Thymus (tissue), 14 donors: ENCODE measurements at places on chromosomes 1 and 21. TPM values are rescaled to one million over a fixed set of nuclear protein-coding genes. Genes with fewer than 3 reads are reported as not detected.

GRCh38 chr1:42312576-42313212 lies 22.3 kb downstream of the FOXJ3 start:
- DNase-seq: no peak

DNA sequence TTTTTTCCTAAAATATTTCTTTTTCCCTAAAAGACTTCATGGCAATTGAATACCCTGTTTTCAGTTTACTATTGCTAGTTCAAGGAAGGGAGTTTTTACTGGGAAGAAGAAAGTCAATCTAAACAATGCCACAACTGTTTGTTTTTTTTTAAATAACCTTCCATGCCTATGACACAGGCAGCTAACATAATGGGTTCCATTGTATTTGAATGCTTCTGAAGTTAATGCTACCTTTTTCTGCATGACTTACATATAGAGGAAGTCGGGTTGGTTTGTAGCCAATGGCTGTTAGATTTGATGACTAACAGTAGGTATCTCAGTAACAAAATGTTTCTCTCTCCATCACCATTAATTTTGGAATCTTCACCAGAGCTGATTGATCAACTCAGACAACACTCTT lies 134.0 kb downstream of the KIF26B start:
- DNase-seq: no peak

DISP3 gene
- 0.82 TPM for polyA plus RNA-seq

COL16A1 gene
- polyA plus RNA-seq: 39.3 TPM

GRCh38 chr1:160206036-160206389 lies 829 bp downstream of the PEA15 start:
- no peak for DNase-seq

DNA sequence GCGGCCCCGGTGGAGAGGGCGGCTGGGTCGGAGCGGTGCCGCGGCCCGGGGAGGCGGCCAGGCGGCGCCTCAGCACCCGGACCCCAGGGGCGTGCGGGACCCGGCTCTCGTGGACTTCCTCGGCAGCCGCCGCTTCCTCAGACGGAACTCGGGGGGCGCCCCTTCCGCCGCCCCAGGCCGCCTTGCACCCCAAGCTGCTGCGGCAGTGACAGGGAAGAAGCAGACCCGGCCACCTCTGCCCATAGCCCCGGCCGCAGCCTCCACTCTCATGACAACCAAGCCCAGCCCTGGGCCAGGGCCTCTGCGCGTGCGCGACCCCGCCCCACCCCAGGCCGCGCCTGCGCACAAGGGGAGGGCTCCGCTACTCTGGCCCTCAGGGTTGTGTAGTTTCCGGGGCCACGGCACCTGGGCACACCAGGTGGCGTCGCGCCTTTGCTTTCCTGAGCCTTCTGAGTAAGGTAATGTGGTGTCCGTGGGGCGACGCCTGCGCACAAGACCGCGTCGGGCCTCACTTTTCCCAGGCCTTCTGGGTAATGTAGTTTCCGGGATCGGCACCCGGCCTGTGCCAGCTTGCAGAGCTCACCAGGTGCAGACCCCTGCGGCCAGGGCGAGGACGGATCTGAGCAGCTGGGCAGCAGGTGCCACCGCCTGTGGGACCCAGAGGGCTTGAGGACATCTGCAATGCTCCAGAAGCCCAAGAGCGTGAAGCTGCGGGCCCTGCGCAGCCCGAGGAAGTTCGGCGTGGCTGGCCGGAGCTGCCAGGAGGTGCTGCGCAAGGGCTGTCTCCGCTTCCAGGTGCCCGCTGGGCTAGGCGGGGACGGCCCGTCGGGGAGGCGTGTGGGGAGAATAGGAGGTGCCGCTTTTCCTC lies at the start of the genes CEP104 and DFFB:
Gene CEP104 (minus strand): TSS at position 289 of the 868 bp plus-strand sequence. CDS start 4,804 bp downstream, outside the sequence.
Gene DFFB (plus strand): TSS at position 554 of the 868 bp plus-strand sequence. CDS start 128 bp downstream, at position 682.
- DNase-seq: peak; percentile 99

- no peak for DNase-seq
Measured at GRCh38 chr1:112502826-112503225, 5.9 kb upstream of the WNT2B start.

NGF gene
- polyA plus RNA-seq: 1.1 TPM

DNA sequence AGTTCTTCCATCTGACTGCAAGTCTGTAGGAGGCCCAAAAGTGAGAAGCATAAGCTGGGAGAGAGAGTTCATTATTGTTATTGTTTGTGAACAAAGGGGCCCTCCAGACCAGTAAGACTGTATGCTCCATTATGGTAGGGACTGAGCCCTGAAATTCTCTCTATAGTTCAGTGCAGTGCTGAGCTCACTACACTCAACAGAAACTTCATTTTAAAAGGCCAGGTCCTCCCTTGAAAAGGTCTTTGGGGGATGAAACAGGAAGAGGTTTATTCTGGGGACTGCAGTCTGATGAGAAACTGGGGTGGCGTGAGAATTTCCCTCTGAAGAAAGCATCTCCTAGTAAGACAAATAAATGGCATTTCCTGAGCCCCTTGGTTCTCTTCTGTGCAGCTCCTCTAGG lies 5.5 kb upstream of the GATAD2B start:
- no peak for DNase-seq

- DNase-seq: no peak
Measured at GRCh38 chr1:7497107-7497637, 273.9 kb upstream of the VAMP3 start.

DNA sequence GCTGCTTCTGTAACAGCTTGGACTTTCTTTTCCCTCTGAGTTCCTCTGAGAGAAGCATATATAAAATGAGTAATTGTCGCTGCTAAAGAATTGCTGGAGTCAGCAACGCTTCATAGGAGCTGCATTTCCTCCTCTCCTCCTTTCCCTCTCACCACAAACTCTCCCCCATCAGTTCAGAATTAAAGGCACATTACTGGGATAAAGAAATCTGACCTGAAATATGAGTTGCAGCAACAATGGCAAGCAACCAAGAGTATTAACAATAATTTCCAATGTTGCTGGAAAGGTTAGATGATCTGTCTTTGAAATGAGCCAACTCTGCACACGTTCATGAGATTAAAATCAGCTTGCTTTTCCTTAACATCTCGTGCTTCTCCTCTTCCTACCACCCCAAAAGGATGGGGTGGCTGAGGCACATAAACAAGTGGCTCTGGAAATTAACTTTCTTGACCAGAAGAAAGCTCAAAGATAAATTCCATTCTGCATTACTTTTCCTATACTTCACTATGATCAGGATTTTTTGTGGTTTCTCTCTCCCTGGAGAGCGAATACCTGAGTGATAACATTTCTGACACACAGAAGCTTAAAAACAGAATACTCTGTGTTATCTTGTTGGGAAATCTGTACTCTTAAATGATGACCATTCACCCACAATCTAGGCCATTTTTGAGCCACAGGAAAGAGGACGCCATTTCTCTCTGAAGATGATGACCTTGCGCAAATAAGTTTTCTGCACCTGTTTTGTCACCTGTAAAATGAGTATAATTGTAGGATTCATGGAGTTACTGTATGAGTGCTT lies 90.2 kb downstream of the TGFBR3 start:
- DNase-seq: no peak

RCSD1 gene
- 69.4 TPM for polyA plus RNA-seq

DNA sequence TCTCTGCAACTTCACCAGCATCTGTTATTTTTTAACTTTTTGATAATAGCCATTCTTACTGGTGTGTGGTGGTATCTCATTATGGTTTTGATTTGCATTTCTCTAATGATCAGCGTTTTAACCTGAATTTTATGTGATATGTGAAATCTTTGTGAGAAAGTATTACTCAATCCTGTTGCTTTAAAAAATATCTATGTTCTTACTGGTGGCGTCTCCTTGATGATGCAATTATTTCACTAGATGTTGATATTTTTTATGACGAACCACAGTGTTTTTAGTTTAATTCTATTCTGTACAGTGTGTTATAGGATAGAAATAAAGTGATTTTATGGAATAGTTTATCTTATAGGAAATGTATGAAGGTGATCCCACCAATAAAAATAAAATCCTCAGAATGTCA lies 54.7 kb upstream of the GPR88 start:
- DNase-seq: no peak

- no peak for DNase-seq
Measured at GRCh38 chr1:21335750-21336224, 45.5 kb upstream of the ECE1 start.

DNA sequence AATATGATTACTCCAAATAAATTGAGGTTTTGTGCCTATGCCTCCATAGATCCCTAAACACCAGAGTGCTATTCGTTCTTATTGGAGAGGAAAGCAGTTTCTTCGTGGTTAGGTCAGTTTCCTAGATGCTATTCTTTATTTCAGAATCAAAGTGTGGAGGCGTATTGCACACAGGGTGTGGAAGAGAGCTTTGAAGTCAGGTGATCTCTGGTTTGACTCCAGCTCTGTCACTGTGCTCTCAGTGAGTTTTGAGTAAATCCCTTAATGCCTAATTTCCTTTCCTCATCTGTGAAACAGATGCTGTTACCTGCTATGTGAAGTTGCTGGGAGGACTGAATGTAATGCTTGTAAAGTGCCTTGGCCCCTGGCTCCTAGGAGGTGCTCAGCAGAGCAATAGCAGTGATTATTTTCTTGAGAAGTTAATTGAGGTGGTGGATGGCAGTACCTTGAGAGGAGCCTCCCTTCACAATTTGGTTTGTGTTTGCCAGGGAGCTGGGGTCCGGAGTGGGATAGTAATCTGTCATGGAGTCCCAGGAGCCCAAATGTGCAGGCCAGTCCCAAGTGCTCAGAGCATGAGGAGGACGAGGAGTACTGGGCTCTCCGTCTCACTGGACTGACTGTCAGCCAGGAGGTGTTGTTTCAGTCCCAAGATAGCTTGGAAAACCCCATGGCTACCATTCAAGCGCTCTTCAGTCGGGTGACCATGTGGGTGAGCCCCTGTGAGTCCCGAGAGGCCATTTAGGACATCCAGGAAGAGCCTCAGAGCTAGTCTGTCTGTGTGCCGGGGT lies 14.9 kb downstream of the NTPCR start:
- DNase-seq: no peak

MTARC2 gene
- polyA plus RNA-seq: 9.5 TPM

DNA sequence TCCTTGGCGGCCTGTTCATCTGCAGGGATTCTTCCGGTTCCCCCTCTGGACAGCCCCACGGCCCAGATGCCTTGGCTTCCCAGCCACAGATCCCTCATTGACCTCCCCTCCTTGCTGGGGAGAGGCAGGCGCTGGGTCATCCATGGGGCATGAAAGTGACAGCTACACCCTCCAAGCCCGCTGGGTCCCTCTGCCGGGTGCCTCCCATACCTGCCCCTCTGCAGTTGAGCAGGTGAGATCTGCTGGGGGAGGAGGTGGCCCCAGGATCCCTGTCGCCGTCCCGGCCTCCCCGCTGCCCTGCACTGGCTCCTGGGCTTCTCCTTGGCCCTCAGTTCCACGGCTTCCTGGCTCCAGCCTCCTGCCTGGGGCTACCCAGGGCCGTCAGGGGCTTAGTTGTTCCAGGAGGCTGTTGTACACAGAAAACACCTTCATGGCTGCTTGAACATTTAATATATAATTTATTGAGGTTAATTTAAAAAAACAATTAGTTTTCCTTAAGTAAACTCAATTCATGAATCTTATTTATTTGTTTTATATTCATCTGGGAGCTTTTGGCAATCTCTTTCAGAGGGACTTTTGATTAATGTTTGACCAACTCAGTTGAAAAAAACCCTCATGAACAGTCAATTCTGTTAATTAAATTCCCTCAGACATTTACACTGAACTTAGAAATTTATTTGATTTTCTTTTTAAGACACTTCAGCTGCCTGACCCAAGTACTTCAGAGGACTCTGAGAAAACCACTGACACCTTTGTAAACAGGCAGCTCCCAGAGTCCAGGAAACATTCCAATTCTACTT lies 67.6 kb upstream of the ABCG1 start:
- no peak for DNase-seq

GRCh38 chr1:153566414-153567371 lies 1.0 kb upstream of the S100A2 start:
- DNase-seq: no peak
